ENCODE measurements at places on chromosomes 5 and 9.

DNA sequence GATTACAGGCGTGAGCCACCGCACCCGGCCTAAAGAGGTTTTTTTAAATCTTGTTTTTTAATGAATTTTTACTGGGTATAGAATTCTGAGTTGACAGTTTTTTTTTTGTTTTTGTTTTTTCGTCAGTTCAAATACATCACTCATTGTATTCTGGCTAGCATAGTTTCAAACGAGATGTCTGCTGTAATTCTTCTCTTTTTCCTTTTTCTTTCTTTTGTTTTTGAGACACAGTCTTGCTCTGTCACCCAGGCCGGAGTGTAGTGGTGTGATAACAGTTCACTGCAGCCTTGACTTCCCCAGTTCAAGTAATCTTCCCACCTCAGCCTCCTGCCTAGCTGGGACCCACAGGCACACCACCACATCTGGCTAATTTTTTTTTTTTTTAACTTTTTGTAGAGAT lies 2.2 kb upstream of the PRRT1B start:
- DNase-seq: no peak

- no peak for DNase-seq
These were observed 105.5 kb upstream of the ACO1 start for GRCh38 chr9:32278991-32279390.

DNA sequence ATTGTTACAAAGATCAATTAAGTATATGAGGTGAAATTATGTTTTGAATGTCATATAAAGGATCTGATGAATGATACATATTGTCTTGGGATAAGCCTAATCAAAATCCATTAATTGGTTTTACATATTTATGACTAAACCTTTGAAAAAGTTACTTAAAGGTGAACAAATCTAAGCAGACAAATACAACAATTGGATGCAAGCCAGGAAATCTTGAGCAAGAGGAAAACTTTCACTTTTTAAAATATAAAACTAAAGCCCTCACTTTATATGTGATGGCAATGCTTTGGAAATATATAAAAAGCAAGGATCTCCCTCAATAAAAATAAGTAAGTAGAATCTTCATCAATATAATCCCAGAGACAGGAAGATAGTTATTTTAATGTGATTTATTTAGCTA lies 80.1 kb downstream of the EDIL3 start:
- DNase-seq: no peak

GRCh38 chr5:57703721-57704120 lies 221.1 kb upstream of the ACTBL2 start:
- DNase-seq: no peak

- DNase-seq: no peak
These were observed 57.6 kb downstream of the ANKRD55 start for GRCh38 chr5:56175488-56175887.

DNA sequence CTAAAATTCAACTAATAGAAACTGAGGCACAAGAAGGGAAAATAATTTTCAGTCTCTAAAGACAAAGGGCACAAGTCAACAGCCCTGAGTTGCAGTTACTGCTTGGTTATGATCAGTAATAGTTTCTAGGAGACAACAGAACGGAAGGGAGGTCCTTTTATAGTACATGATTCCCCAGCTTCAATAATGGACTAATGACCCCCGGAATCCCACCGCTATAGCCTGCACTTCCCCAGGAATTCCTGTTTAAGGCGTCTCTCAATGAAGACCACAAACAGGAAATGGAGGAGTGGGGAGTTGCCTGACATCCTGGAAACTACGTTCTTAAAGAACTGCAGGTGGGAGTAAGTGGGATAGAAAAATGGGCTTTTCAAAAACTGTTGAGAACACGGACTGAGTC lies 60.6 kb downstream of the DIAPH1 start:
- no peak for DNase-seq

- DNase-seq: no peak
These were observed 329.4 kb downstream of the MAN2A1 start for GRCh38 chr5:110019119-110019518.

DNA sequence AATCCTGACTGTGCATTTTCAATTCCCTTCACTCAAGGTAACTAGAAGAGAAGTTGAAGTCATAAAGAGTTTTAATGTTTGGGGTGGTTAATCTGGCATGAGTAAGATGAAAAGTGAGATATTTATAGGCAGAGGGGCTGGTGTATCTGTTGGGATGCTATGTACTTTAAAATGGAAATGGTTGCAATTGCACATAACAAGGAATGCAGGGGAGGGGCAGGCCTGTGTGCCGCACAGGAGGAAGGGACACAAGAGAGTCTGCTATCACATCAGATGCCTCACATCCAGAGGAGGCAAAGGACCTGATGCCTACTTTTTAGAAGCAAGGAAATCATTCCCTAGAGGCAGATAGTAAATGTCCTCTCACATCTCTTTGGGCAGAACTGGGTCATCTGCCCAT lies 55.5 kb upstream of the OSMR start:
- DNase-seq: no peak

All from T1000 (cell line).